ENCODE measurements at places on chromosomes 2 and 18. TPM values are rescaled to one million over a fixed set of nuclear protein-coding genes. Genes with fewer than 3 reads are reported as not detected.

GALNT13 gene
- polyA plus RNA-seq: 0.92 TPM

GPR75 gene
- 2.3 TPM for polyA plus RNA-seq

CDH19 gene
- polyA plus RNA-seq: 1.3 TPM

CAMKMT gene
- polyA plus RNA-seq: 21.2 TPM

HOXD1 gene
- polyA plus RNA-seq: 1.8 TPM

KCNG2 gene
- 0.50 TPM for polyA plus RNA-seq

TCF23 gene
- 6.6 TPM for polyA plus RNA-seq

EIF2AK3 gene
- 9.8 TPM for polyA plus RNA-seq

TMEM200C gene
- 0.92 TPM for polyA plus RNA-seq

SLC5A6 gene
- polyA plus RNA-seq: 83.9 TPM

HAUS1 gene
- polyA plus RNA-seq: 25.0 TPM

CD8B2 gene
- polyA plus RNA-seq: 0.16 TPM

NPPC gene
- 0.78 TPM for polyA plus RNA-seq

CFAP221 gene
- 91.2 TPM for polyA plus RNA-seq

MOGAT1 gene
- not detected for polyA plus RNA-seq

MAIP1 gene
- polyA plus RNA-seq: 13.6 TPM

FAHD2A gene
- polyA plus RNA-seq: 73.8 TPM

SMAD7 gene
- polyA plus RNA-seq: 7.5 TPM

MGAT4A gene
- polyA plus RNA-seq: 12.1 TPM

EN1 gene
- polyA plus RNA-seq: 0.20 TPM

FHOD3 gene
- polyA plus RNA-seq: 6.5 TPM

CNTNAP5 gene
- polyA plus RNA-seq: 0.29 TPM

MARCO gene
- polyA plus RNA-seq: 16.0 TPM

MEIS1 gene
- polyA plus RNA-seq: 13.5 TPM

TRIP12 gene
- polyA plus RNA-seq: 443 TPM

IL37 gene
- not detected for polyA plus RNA-seq

SLC23A3 gene
- 0.42 TPM for polyA plus RNA-seq

ZBTB14 gene
- polyA plus RNA-seq: 10.7 TPM

OBSL1 gene
- 312 TPM for polyA plus RNA-seq

LOXL3 gene
- 10.5 TPM for polyA plus RNA-seq

FBXO36 gene
- polyA plus RNA-seq: 16.8 TPM

ANTXR1 gene
- polyA plus RNA-seq: 35.7 TPM

MBD1 gene
- 225 TPM for polyA plus RNA-seq

PLGLB2 gene
- not detected for polyA plus RNA-seq

ANKRD62 gene
- polyA plus RNA-seq: 2.8 TPM

MAPK4 gene
- polyA plus RNA-seq: 9.3 TPM

SEPTIN10 gene
- polyA plus RNA-seq: 130 TPM

SLC5A7 gene
- 0.21 TPM for polyA plus RNA-seq

PTH2R gene
- polyA plus RNA-seq: 1.3 TPM

CDH2 gene
- polyA plus RNA-seq: 98.6 TPM

ZCCHC2 gene
- 51.6 TPM for polyA plus RNA-seq

PAX3 gene
- polyA plus RNA-seq: 6.0 TPM

SFTPB gene
- 0.36 TPM for polyA plus RNA-seq

Measured in testis (tissue), 5 donors.